ENCODE measurements at places on chromosomes 13 and 19.

DNA sequence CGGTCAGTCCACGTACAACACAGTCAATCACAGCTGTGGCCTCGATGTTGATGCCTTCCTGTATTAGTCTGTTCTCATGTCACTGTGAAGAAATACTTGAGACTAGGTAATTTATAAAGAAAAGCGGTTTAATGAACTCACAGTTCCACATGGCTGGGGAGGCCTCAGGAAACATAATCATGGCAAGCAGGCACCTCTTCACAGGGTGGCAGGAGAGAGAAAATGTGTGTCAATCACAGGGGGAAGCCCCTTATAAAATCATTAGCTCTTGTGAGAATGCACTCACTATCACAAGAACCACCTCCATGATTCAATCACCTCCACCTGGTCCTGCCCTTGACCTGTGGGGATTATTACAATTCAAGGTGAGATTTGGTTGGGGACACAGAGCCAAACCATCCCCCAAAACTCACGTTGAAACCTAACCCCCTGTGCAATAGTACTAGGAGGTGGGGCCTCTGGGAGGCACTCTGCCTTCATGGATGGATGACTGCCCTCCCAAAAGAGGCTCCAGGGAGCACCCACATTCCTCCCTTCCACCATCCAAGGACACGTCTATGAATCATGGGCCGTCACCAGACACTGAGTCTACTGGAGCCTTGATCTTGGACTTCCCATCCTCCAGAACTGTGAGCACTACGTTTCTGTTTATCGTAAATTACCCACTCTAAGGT is 2.3 kb upstream of the PROZ start:
- no peak for DNase-seq

DNA sequence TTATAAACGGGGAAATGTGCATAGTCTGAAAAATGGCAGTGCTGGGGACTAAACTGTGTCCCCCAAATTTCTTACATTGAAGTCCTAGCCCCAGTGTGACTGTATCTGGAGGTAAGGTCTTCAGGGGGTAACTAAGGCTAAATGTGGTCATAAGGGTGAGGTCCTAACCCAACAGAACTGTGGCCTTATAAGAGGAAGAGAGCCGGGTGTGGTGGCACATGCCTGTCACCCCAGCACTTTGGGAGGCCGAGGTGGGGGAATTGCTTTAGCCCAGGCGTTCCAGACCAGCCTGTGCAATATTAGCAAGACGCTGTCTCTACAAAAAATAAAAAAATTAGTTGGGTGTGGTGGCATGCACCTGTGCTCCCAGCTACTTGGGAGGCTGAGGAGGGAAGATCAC is 17.8 kb downstream of the PROZ start:
- DNase-seq = no peak

DNA sequence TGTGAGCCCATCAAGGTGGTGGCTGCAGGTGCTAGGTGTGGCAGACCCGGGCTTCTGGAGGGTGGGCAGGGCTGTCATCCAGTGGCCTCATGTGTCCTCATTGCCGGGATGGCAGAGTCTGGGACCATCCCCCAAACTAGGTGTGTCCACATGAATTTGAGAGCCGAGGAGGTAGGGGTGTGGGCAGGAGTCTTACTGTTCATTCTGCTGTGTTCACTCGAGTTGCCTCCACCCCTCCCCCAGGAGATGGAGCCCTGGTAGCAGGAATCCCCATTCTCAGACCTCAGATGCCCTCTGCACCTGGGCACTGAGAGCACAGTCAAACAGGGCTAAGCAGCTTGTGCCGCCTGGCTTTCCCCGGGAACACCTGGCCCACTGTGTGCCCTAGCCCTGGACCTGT is 22.4 kb downstream of the NAXD start:
- no peak for DNase-seq

DNA sequence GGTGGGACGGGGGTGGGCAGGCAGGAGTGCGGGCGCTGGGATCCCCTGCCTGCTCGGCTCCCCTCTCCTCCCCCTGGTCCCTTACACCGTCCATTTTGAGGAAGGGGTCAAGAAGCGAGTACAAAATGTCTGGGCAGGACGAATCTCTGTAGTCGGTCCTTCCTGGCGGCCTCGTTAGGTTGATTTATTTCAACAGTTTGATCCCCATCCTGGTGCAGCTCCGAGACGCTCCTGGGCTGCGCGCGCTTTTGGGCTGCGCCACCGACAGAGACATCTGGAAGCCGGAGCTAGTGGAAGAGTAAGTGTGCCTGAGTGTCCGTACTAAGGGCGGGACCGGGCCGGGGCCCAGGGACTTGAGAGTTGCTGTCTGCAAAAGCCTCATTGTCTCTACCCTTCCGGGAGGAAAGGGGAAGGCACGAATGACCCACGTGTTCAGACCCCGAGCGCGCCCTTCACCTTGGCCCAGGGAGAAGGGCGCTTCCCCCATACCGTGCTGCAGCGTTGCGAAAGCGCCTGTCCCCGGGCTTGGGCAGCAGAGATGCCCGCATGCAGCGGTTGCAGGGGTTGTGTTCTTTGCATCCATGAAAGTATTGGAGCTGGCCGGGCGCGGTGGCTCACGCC is 1.8 kb downstream of the ZNF114 start:
- no peak for DNase-seq

DNA sequence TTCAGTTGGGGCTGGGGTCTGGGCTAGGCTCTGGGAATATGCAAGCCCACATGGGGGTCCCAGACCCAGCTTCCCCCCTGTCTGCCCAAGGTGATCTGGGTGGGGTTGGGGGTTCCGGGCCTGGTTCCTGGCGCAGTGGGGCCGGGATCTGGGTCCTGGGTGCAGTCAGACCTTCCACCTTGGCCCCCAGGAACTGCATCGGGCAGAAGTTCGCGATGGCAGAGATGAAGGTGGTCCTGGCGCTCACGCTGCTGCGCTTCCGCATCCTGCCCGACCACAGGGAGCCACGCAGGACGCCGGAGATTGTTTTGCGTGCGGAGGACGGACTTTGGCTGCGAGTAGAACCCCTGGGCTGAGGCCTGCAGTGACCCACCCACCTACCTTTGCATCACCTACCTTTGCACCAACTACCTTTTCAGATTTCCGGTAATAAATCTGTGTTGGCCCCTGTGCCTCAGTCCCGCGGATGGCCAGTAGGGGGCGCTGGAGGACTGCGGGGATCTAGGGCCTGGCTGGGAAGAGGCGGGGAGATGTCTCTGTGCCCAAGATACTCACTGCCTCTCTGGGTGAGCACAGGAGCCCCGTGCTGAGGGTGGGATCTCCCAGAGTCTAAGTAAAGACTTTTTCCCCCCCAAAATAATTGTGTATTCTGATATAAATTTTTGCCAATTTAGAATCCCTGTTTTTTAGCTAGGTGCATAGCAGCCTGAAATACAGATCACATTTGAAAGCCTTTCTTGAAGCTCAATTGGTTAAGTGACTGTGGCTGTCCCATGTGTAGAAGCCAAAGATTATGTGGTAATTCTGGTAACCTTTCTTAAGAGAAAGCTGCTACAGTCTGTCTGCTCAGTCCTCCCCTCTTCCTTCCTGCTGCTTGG is 11.5 kb upstream of the CYP4F3 start:
- DNase-seq = peak; percentile 17

GRCh38 chr13:42946927-42947326 is 45.1 kb downstream of the EPSTI1 start:
- DNase-seq = peak; percentile 68

GRCh38 chr19:17248011-17248776 is 2.5 kb upstream of the NR2F6 start:
- DNase-seq = no peak

DNA sequence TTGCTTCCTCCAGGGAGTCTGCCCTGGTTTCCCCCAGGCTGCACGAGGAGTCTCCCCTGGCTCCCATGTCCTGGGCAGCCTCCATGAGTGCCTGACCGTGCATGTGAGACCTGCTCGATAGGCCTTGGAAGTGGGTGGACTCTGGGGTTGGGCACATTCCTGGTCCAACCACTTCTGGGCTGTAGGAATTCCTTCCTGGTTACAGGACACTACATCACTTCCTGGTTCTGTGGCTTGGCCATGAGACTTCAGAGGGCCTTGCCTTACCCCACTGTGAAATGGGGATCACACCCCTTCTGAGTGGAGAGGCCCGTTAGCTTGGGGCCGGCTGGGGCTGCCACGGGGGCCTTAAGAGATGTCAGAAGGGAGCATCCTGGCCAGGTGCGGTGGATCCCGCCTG is 4.0 kb upstream of the ZNF628 start:
- DNase-seq = peak; percentile 39

All from stromal cell of bone marrow (primary cell).